ENCODE measurements at places on chromosomes 16 and 17.

- no peak for DNase-seq
These were observed 15.1 kb upstream of the CYTH1 start for GRCh38 chr17:78797213-78797612.

DNA sequence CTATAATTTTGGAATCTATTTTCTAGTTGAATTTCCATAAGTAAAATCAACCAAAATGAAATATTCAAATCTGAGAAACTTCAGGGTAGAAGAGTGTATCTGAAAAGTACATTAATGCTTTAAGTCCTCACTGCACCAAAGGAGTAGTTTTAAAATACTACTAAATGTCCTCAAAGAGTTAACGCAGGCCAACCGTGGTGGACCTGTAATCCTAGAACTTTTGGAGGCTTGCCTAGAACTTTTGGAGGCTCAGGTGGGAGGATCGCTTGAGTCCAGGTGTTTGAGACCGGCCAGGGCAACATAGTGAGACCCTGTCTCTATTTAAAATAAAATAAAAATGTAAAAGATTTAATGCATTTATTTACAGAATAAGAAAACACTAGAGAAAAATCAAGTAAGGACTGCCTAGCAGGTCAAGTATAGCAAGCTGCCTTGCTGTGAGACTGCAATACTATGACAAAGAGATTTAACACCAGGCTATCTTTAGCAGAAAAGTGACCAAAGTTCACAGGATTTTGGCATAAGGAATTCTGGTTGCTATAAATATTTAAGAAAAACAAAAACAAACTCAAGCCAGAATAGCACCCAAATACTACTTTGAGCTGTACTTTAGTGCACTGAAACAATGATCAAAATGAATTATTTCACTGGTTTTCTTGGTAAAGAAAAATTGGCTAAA is 41.0 kb downstream of the CHCT1 start:
- no peak for DNase-seq

- no peak for DNase-seq
These were observed 3.3 kb downstream of the ABCC3 start for GRCh38 chr17:50637829-50638605.

DNA sequence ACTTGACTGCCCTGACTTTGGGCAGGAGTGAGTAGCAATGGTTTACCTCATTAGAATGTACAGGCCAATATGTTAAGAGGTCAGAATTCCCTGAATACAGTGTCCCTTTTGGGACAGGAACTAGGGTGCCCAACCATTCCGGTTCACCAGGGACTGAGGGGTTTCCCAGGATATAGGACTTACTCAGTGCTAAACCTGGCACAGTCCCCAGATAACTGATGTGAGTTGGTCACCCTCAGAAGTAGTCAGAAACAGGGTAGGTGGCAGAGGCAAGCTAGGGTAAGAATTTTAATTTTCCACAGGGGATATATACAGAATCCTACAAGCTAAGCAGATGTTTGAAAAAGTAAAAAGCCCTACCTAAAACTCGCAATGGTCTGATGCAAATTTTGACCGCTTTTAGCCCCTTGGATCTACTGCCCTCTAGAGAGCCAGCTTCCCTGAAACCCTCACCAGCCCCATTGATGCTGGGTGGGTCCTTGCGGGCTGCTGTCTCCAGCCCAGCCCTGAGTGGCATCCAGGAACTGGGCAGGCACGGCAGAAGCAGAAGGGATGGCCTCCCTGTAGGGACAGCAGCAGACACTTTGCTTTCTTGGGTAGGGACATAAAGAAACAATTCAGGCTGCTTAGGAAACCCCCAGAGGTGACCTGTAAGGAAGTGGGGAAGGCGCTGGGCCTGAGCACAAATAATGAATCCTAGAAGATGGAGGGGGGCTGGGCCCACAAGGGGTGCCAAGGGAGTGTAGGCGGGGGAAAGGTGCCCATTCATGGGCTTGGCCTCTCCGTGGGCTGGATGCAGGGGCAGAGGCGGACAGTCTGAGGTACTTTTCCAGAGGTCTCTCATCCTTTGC is 434.8 kb downstream of the SLC39A11 start:
- no peak for DNase-seq

DNA sequence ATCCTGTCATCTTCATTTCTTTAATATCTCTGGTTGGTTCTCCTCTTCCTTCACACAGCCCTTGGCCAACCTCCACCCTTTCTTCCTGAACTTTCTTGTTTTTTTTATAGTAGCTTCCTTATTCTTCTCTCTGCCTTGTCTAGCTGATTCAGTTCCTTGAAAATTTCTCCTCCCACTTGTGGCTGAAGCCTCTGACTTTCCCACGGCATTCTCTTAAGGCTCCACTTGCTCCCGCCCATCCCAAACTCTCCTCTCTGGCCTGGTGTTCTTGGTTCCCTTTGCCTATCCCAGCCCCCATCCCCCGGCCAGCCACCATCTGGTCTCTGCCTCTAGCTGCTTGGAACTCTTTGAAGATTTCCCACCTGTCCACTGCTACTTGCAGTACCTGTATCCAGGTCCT is 29.1 kb downstream of the NLRP1 start:
- DNase-seq: peak; percentile 25

DNA sequence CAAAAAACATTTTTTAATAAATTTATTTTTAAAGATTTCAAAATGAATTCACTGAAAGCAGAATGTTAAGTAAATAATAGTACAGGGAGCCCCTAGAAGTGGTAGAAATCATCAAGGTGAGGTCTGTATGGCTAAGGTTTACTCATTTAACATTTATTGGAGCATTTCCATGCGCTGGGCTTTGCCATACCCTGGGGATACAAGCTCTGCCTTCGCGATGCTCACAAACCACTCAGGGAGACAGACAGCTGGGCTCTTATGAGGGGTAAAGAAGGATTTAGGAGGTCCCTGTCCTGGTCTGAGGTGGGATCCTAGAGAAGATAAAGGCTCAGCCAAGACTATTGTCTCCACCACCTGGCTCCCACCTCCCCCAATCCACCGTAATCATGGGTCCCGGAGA is 11.3 kb upstream of the LPCAT2 start:
- no peak for DNase-seq

DNA sequence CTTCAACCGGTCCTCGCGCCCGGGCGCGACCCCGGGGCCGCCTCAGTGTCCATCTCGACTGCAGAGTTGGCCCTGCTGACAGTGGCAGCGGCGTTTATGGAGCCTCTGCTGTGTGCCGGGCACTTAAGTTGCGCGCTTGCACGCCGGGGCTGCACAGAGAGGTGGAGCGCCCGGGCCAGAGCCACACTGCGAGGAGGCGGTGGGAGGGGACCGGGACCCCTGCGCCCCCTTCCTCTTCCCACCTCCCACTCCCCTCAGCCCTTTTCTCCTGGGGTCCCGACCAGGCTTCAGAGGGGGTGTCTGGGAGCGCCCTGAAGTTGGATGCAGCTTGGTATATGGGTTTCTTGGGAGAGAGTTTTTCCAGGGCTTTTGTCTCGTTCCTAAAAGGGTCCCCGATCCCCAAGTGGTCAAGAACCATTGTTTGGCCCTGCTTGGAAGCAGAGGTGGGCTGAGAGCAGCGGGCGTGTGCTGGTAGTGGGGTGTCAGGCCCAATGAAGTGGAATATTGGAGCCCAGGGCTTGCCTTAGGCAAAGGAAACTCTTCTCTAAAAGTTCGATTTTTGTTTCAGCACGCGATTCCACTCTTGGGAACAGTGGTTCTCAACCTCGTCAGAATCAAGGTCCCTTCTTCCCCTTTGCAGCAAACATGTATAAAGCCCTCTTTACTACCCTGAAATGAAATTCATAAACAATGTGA is 605 bp downstream of the MRTFB start:
- peak; percentile 3 for DNase-seq

GRCh38 chr17:51742571-51742970 is 415.9 kb downstream of the CA10 start:
- no peak for DNase-seq

Measured in foreskin keratinocyte (primary cell).